ENCODE measurements at places on chromosomes 5 and 9.
A peak's percentile ranks its signal among the peaks of the same experiment; 100 is the strongest.

GRCh38 chr9:110821064-110821463, 152.5 kb downstream of the MUSK start:
- no peak for DNase-seq

DNA sequence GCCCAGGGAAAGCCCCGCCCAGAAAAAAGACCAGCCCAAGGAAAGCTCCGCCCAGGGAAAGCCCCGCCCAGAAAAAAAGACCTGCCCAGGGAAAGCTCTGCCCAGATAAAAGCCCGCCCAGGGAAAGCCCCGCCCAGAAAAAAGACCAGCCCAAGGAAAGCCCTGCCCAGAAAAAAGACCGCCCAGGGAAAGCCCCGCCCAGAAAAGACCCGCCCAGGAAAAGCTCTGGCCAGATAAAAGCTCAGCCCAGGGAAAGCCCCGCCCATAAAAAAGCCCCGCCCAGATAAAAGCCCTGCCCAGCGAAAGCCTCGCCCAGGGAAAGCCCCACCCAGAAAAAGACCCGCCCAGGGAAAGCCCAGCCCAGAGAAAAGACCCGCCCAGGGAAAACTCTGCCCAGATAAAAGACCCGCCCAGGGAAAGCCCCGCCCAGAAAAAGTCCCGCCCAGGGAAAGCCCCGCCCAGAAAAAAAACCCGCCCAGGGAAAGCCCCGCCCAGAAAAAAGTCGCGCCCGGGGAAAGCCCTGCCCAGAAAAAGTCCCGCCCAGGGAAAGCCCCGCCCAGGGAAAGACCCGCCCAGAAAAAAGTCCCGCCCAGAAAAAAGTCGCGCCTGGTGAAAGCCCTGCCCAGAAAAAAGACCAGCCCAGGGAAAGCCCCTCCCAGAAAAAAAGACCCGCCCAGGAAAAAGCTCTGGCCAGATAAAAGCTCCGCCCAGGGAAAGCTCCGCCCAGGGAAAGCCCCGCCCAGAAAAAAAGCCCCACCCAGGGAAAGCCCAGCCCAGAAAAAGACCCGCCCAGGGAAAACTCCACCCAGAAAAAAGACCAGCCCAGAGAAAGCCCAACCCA, 11.9 kb downstream of the GRIN1 start:
- DNase-seq, result peak; percentile 29

DNA sequence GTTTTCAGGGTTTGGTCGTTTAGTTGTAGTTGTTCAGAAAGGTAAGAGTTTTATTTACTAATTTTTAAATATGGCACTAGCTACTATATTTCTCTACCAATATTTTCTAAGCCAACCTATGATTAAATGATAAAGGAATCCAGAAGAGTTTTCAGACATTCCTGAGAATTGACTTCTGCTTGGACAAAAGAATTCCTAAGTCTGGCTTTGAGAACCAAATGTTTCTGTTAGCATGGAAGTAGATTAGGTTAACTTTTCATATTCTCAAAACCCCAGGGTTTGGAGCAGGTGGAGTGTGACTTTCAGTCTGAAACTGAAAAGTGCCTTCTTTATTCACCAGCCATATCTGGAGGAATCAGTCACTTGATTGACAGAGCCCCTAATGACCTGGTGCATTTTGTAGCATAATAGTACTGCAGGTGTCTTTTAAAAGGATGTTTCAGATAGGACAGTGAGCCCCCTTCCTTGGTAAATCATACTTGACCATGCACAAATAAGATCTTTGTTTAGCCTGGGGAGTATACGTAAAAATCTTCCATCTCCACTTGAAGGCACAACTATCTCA, 457.0 kb upstream of the ZNF462 start:
- DNase-seq, result no peak

GRCh38 chr5:89053547-89053946, 170.6 kb upstream of the MEF2C start:
- DNase-seq, result no peak

- no peak for DNase-seq
Measured at GRCh38 chr5:150080696-150081435, 5.5 kb downstream of the CSF1R start.

- peak; percentile 25 for DNase-seq
Measured at GRCh38 chr5:137921931-137922330, 32.7 kb downstream of the PKD2L2 start.

- DNase-seq, result no peak
Measured at GRCh38 chr5:123810746-123811340, 298.9 kb downstream of the CSNK1G3 start.

DNA sequence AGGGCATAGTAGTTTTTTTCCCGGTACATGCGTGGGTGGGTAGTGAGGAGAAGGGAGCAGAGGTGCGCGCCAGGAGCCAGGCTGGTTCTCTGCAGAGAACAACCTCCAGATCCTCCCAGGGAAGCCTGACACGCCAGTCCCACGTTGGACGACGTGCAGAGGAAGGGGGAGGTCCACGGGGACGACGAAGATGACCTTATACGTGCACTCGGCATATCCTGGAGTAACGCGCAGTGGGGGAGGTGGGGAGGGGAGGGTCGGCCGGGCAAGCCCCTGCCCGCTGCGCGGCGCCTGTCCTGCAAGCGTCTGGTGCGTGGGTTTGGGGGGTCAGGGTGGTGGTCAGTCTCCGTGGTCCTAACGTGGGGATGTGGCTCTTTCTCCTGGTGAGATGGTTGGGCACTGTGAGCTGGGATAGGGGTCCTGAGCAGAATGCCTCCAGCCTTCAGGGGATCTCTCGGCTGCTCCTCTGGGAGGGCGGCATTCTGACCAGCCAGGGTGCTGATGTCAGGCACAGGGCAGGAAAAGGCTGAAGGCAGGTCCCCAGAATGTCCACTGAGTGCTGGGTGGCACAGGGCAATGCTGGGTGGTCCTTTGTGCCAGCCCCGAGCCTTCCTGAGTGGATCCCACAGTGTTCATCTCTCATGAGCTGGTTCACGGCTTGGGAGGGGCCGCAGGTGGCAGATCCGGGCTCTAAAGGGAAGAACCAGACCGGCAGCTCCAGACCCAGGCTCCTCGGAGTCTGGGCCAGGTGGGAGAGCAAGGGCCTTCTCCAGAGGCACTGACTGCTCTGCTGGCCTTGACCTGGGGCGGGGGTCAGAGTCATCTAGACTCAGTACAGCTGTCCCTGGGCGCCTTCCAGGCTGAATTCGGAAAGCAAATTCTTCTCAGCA, 10.5 kb upstream of the SCGB3A1 start:
- DNase-seq, result no peak

GRCh38 chr9:277601-278295, 63.1 kb downstream of the DOCK8 start:
- no peak for DNase-seq

DNA sequence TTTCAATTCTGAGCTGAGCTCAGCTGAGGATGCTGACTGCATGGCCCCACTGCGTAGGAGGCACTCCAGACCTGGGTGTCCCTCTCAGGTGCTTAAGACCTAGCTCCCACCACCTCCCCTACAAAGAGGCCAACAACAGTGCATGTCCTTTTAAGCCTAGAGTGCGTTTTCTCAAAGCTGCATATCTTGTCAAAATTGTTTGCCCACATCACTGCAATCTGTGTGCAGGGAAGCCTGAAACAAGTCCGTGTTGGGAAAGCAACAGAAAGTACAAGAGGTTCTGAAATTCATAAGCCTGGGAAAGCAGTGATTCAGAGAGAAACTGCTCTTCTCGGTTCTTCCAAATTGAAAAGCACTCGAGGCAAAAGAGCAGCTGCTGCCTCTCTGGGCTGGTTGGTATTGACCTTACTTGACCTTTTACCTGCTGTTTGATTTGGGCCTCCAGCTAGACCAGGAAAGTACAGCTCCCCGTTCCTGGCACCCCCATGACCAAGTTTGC, 238.4 kb downstream of the NR2F1-AS1 start:
- DNase-seq, result no peak

DNA sequence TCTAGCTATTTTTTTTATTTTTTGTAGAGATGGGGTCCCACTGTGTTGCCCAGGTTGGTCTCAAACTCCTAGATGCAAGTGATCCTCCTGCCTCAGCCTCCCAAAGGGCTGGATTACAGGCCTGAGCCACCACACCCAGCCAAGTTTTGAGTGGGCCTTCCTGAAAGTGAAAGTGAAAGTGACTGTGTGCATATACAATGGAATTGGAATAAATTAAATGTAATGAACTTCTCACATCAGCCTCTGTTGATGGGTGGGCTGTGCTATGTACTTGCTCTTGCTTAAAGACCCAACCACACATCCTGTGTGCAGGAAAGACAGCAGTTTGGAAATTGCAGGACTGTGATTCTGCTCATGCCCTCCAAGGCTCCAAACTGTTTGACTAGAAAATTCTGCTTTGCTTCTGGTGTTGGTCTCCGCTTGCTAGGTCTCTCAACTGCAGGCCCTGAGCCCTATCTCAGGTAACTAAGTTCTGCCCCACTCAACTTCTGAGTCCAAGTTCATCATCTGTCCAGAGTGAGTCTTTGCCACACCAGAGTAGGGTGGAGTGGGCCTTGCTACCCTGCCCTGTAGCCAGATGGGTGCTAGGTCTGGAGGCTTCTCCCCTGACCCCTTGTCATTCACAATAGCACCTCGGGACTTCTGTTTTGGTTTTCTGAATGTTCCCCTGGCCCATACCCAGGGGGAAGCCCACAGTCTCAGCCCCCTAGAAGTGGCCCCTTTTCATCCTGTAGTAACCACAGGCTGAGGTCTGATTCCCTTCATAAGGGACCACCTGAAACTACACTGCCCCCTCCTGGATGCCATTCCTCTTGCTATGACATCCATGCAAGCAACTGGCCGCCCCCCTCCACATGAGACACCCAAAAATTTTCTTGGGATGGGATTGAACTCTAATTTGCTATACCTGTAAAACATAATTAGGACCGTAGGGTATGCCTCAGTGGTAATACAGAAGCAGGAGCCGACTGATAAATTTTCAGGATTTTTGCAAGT, 36.5 kb upstream of the RAD23B start:
- DNase-seq, result no peak

DNA sequence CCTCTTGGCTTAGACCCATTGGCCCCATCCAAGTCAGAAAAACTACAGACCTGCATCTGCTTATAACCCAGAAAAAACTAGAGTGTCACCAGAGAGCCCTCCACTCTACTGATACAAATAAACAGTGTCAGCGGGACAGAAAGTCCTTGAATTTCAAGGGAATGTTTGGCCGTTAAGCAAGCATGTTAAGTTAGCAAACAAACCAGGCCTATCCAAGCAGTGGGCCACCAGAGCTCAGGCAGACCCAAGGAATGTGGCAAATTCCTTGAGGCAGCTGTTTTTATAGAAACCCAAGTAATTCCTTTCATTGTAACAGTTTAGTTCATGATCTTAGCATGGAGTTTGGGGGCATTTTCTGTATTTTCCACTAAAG, 70.9 kb downstream of the PRLR start:
- peak; percentile 13 for DNase-seq

- no peak for DNase-seq
Measured at GRCh38 chr9:71746023-71746757, 22.1 kb downstream of the CEMIP2 start.

GRCh38 chr5:130541617-130542221, 623.3 kb downstream of the HINT1 start:
- DNase-seq, result peak; percentile 74

DNA sequence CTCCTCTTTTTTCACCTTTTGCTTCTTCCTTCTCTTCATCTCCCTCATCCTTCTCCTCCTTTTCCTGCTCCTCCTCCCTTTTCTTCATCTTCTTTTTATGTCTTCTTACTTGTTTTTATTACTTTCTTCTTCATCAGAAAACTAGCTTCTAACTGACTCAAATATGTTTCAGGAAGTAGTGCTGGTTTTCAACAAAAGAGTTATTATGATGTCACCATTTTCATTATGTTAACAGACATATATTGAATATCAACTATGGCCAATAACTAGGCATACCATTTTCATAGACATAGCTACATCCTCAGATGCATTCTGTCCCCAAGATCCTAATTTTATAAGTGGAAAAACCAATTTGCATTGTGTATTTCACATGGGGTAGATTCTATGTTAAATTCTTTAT, 252.9 kb upstream of the PAPPA start:
- DNase-seq, result no peak

GRCh38 chr5:161420521-161420920, 126.0 kb downstream of the GABRB2 start:
- DNase-seq, result no peak

- no peak for DNase-seq
Measured at GRCh38 chr5:172509405-172509781, 55.1 kb upstream of the SH3PXD2B start.

DNA sequence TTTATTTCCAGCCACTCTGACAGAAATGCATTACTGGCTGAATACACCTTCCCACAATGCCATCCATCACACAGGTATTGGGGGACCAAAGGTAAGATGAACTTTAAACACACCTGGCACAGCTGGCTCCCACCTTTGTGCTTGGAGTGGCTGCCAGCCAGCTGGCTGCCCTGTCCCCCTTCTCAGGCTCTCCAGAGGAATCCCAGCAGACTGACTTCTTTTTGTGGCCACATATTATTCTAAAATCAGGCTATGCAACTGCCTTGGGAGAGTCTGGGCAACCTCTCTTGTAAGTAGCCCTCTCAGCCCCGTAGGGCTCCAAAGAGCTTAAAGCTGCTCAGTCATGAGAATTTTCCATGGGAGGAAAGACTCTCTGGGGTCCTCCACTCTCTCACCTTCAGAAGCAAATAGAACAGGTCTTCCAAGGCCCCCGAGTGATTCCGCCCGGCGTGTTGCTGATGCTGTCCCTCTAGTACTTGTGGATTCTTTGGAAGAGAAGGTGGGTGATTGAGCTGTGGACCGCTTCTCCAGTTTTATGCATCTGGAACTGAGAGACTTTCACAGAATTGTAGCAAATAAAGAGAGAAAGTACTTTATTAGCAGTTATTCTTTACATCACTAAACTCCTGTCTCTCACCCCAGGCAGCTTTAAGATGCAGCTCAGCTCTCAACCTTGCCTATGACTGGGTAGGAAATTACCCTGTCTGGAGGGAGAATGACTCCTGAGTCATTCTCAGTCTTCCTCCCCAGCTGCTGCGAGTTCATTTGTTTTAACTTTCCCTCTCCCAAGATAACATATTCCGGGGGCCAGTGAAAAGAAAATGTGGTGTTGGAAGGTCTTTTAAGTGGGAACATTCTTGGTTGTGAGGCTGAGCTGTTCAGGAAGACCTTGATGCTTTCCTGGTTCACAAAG, 159.4 kb upstream of the PITX1 start:
- DNase-seq, result peak; percentile 59

- DNase-seq, result no peak
Measured at GRCh38 chr5:1754531-1755220, 45.0 kb downstream of the MRPL36 start.

DNA sequence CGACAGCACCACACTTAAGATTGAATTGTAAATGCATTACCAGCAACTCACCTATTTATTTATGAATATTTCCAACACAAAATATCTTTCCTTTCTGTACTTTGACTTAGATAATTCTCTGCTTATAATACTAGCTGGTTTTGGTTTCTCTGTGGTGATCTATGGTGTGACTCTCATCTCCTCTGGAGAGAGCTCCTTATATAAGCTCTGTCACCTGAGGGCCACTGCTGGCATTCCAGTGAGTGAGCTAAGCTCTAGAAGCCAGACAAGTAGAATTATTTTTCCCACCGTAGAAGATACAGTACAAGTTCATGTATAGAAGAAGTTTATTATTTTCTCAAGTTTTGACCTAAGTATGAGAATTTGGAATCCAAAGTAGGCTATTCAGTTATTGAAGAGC, 111.5 kb downstream of the CDC42SE2 start:
- DNase-seq, result no peak

- peak; percentile 21 for DNase-seq
Measured at GRCh38 chr9:80874276-80874675, 815.1 kb downstream of the TLE1 start.
